ENCODE measurements at places on chromosomes 3 and 15.

DNA sequence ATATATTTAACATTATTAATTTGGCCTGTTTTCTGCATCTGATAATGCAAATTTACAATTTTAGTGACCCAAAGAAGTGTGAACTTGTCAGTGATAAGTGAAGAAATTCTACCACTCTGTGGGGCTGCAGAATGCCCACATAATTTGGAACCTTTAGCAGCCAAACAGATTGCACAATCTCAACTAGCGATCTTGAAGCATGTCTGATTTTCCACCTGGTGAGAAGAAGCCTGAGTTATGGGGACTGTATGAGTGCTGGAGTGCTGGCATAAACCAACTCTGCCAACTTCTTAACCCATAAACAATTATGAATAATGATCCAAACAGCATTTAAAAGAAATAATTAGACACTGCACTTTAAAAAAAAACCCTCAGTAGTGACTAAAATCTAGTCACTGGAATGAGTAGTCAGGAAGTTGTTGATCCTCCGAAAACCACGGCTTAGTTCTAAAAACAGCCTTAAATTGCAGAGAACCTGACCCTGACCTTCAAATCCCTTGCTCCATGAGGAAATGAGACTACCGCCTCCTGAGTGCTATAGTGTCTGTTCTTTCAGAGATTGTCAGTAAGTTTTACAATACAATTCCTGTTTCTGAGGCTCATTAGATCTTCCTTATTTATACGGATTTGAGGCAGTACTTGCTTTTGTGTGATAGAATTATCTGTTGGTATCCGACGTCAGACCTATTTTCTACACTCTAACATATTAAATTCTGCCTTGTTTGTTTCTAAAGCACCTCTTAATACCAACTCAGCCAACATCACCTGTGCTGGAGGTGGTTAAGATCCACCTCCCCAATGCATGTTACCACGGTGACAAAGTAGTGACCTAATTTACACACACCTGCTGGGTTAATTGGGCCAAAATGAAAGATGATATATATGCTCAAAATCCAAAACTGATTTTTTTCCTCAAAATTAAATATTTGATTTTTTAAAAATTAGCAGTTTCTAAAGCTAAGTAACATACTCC lies 267.7 kb downstream of the ZBTB20 start:
- no peak for DNase-seq

GRCh38 chr15:75695220-75695619 lies 17.4 kb downstream of the CSPG4 start:
- DNase-seq: no peak

DNA sequence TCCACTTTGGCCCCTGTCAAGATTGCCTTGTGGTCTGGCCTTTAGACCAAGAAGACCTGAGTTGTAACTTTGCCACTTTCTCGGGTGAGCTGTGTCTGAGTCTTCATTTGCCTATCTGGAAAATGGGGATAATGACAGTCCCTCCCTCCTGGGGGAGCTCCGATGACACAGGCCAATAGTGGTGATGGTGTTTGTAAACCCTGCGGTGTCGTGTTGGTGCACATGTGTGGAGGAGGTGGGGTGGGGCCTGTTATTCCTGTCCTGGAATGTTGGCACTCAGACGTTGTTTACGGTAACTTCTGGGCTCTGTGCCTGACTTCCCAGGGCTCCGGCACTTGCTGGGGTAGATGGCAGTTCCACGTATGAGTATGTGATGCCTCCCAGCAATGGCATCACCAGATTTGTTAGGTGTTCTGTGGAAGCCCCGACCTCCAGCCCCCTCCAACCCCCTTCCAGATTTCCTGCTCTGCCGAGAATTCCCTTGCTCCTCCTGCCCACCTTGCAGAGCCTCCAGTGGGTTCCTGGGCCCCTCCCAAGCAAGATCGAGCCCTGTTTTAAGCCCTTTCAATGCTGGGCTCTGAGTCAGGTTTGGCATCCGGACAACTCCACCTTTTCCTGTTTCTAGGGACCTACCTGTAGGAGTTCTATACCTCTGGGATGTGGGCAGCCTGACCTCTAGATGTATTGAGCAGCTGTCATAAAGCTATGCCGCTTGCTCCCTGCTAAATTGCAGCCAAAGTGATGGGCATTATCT lies 31.4 kb downstream of the HRH1 start:
- no peak for DNase-seq

DNA sequence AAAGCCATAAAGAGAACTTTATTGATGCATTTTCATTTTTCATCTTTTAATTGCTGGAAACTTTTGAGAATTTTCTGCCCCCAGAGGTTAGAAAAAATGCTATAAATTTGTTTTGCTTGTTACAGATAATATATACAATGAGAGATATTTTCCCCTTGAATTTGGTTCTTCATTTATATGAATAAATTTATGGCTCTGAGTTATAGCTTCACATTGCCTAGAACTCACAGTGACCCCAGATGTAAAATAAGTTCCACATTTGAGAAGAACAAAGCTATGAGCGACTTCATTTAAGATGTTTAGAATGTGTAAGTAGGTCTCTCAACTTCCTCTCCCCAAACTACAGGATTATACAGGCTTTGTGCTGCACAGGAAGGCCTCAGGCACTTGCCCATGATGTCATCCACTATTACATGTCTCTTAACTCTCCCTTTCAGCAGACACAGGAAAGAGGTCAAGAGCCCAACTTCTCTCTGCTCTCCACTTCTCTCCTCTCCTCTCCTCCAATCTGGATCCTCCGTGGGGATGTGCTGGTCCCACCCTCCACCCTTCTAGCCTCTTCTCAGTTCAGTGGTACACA lies 92.8 kb downstream of the DUT start:
- DNase-seq: no peak

DNA sequence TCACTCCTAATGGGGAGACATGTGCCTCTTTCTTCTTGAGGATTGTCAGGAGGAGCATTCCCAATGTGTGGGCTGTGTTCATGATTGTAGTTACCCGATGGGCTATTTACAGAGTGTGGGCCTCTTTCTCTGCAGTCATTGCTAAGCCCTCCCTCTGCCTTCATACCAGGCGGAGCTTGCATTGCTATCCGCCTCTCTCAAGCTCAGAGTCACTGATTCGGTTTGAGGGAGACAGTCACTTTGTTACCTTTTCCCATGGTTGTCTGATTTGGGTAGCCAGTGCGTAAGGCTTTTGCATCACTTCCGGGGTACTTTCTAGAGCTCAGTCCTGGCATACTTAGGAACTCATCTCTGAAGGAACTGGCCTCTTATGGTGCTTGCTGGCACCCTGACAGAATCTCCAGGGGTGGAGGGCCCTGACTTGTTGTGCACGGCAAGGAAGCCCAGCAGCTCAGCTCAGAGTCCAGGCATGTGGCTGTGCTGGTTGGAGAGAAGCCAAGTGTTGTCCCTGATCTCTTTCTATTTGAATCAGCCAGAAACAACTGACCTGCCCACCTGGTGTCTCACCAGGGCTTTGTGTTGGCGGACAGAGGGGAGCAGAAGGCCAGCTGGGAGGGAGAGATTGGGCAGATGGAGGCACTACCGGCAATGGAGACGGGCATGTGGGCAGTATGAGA lies 79.8 kb downstream of the EPHB1 start:
- no peak for DNase-seq

DNA sequence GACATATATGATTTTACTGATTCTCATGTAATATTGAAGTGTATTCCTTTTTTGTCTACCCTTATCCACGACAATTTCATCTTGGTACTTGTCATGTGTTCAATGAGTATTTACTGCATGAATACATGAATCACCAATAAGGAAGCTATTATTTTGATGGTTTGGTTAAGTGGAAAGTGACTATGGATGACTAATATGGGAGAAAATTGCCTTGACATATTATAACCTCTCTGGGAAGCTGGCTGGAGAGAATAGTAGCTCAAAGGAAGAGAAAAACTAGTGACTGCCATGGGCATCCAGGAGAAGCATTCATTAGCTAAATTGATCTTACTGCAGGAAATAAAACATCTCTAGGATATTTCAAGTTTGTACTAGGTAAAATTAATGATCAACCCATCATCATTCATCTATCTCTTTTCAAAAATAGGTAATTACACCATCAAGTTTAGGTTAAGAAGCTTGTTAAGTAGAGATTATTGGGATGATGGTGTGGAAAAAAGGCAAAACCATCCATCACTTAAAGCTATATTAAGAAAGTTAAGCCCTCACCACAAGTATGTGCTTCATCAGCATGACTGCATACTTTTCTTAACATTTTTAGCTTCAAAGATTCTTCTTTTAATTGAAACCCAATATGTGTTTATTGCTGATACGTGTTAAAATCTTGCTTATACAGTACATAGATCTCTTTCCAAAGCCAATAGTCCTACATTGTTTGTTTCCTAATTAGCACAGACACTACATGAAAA lies 455.2 kb upstream of the ARPP21 start:
- DNase-seq: no peak

DNA sequence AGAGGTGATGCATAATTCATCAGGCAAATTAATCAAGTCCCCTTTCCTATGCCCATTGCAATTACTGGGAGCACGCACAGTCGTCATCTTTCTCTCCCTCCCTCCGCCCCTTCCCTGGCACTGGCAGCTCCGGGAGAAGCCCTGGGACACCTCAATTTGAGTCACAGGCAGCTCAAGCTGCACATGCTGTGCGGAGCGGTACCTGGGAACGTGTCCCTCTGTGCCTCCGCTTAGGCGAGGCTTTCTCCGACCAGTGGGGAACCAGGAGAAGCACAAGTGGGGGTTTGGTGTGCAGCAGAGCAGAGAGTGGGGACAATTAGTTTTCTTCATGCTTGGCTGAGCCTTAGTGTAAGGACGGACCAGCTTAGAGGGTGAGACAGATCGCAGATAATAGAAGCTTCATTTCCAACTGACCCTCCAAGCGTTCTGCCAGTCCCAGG lies 88.3 kb downstream of the SOX14 start:
- DNase-seq: no peak

GRCh38 chr3:190044142-190044541 lies 76.6 kb downstream of the P3H2 start:
- DNase-seq: no peak

GRCh38 chr15:78155355-78155939 lies 6.3 kb downstream of the IDH3A start:
- DNase-seq: no peak

DNA sequence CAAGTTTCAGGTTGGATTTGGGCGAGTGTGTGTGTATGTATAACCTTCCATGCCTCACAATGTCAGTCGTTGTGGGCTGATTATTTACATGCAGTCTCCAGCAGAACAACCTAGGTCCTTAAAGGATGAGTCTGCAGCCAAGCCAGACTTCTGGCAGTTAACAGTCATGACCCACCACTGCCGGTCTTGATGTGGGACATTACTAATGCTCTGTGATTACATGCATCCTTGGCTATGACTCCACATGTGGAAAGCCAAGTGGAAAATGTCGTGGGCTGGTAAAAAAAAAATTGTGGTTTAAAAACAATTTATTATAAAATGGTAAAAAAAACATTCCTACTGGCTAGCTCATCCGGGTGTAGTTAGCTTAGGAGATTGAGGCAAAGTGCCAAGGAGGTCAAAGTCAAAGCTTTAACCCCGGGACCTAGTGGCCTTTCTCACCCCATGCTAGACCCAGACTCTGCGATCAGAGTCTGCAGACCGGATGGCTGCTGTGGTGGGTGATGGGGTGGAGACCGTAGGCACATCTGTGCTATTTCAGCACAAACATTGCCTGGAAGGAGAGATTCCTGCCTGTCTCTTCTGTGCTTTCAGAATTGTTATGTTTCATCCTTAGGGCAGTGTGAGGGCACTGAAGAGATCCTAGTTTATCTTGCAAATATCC lies 6.8 kb downstream of the RARRES1 start:
- DNase-seq: no peak

DNA sequence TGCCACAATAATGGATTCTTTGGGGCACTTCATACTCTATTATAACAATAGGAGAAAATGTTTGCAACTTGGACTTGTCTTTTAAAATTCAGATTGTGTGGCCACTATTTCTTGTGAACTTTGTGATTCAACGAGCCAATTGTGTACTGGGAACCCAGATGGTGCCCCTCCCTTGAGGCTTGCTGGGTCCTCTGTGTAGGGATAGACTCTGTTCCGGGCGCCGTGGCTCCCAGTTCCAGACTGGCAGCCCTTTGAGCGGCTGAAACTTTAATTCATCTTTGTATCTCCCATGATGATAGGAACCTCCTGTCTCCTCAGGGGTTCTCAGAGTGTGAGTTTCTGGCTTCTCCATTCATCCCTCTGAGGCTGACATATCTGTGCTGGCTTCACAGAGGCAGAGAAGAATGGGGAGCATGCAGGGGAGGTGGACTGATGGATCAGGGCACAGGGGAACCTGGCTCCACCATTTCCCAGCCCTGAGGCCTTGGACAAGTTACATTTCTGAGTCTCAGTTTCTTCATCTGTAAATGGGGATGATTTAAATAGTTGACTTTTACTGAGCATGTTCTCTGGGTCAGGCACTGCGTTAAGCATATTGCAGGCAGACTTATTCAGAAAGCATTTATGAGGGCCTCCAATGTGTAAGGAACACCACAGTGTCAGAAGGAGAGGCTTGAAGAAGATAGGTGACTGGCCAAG lies 15.2 kb upstream of the ANKDD1A start:
- DNase-seq: no peak

DNA sequence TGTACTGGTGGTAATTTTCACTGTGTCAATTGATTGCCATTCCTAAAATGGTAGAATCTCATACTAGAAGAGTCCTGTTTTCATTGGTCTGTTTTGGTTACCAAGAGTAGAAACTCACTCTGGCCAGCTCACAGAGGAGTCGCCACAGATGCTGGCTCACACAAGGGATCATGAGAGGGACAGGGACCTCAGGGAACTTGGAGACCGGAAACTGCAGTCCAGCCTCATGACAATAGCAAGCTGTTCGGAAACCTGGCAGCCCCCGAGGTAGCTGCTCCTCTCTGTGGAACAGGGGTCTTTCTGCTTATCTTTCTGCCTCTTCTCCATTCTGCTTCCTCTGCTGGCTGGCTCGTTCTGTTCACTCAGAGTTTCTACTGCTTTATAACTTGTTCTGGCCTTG lies 192.9 kb downstream of the PLCL2 start:
- DNase-seq: no peak

DNA sequence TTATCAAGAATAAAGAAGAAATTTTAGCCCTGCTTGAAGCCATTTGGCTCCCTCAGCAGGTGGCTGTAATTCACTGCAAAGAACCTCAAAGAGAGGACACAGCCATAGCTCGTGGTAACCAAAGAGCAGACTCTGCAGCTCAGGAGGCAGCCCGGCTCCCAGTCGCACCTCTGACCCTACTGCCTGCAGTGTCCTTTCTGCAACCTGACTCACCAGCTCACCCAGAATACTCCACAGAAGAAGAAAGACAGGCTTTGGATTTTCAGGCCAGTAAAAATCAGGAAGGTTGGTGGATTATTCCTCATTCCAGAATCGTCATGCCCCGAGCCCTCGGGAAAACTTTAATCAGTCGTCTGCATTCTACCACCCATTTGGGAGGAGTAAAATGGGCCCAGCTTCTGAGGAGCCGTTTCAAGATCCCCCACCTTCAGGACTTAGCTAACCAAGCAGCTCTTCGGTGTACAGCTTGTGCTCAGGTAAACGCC lies 38.6 kb downstream of the ZBTB11 start:
- DNase-seq: no peak

- no peak for DNase-seq
Measured at GRCh38 chr3:171470714-171471227, 10.6 kb upstream of the TNIK start.

GRCh38 chr3:78670746-78671145 lies 1097.1 kb downstream of the ROBO1 start:
- DNase-seq: no peak

GRCh38 chr3:72628065-72628464 lies 220.2 kb downstream of the SHQ1 start:
- no peak for DNase-seq
